ENCODE measurements at places on chromosomes 6 and 20. TPM values are rescaled to one million over a fixed set of nuclear protein-coding genes. Genes with fewer than 3 reads are reported as not detected.

Gene TRMT11
- 21.9 TPM for total RNA-seq

Gene SLX4IP
- total RNA-seq, result 4.4 TPM

Gene LY6G6F
- total RNA-seq, result not detected

Gene HCK
- total RNA-seq, result 4.9 TPM

Gene GSTA1
- not detected for total RNA-seq

Gene EBF4
- 3.2 TPM for total RNA-seq

Gene CCDC167
- 34.3 TPM for total RNA-seq

Gene LZTS3
- total RNA-seq, result 2.2 TPM

Gene CTCFL
- 0.04 TPM for total RNA-seq

Gene VWA7
- 1.2 TPM for total RNA-seq

Gene CARMIL1
- 4.3 TPM for total RNA-seq

Gene RSPH9
- 0.49 TPM for total RNA-seq

Gene ZNF334
- 8.5 TPM for total RNA-seq

Gene HLA-DMB
- 5.6 TPM for total RNA-seq

Data from muscle of leg (tissue), 16 donors.